Stimulated activated CD8-positive, alpha-beta memory T cell treated with anti-CD3 and anti-CD28 coated beads, Interleukin-7, amount 100 ng/mL, for 1 hour (primary cell): ENCODE measurements at places on chromosomes 4 and X.

GRCh38 chr4:16194214-16194613 lies 32.1 kb downstream of the TAPT1 start:
- DNase-seq, result no peak

GRCh38 chrX:81957900-81958545 lies 756.1 kb downstream of the SH3BGRL start:
- DNase-seq, result no peak

- no peak for DNase-seq
These were observed 2.9 kb downstream of the NOCT start for GRCh38 chr4:139018501-139018900.

DNA sequence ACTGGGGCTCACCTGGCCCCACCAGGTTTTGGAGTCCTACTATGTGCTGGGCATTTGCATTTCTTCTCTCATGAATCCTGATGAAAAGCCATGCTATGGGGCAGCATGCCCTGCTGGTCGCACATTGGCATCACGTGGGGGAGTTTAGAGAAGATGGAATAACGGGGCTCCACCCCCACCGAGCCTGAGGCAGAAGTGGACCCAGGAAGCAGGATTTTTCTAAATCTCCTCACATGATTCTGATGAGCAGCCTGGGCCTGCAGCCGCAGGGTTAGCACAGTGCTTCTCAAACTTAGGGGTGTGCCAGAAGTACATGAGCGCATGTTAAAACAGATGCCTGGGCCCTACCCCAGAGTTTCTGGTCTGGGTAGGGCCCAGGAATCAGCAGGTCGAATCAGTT lies 4.6 kb upstream of the SORCS2 start:
- DNase-seq, result no peak

DNA sequence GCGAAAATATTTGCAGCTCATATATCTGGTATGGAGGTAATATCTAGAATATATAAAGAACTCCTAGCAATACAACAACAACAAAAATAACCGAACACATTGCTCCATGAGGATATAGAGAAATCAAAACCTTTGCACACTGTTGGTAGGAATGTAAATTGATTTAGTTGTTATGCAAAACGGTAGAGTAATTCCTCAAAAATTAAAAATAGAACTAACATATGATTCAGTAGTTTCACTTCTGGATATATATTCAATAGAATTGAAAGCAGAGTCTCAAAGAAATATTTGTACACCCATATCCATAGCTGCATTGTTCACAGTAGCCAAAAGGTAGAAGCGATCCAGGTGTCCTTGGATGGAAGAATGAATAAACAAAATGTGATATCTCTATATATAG lies 203.0 kb upstream of the CNKSR2 start:
- no peak for DNase-seq

GRCh38 chrX:153921070-153921469 lies 5.0 kb downstream of the ARHGAP4 start:
- no peak for DNase-seq

DNA sequence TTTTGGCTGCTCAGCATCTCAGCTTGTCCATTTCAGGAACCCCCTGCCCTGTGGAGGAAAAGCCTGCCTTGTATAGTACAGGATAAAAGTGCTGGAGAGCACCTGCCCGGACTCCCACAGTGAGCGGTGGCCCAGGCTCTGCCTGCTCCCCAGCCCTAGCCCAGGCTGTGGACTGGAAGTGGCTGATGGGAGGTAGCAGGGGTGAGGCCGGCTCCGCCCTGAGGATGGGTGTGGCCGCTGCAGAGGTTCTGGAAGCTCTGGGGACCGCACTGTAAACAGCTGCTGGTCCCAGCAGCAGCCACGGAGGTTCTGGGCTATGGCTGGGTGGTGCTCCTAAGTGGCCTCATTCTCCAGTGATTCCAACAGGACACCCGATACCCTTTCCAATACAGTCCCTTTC lies 56.6 kb upstream of the HELT start:
- DNase-seq, result no peak

DNA sequence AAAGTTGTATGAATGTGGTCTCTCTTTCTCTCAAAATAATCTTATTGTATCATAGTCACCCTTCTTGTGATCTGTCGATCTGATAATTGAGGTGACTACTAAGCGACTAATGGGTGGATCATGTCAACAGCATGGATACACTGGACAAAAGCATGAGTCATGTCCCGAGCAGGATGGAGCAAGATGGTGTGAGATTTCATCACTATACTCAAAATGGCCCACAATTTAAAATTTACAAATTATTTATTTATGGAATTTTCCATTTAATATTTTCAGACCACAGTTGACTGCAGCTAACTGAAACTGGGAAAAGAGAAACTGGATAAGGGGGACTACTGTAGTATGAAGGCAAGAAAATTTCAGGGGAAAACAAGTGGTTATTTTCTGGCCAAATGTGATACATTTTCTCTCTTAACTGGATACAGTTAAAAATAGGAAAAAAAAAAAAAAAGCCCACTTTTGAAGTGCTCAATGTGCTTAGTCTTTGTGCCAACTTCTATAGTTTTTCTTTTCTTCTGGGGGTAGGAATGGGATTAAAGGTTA lies 25.3 kb downstream of the FAM241A start:
- no peak for DNase-seq

DNA sequence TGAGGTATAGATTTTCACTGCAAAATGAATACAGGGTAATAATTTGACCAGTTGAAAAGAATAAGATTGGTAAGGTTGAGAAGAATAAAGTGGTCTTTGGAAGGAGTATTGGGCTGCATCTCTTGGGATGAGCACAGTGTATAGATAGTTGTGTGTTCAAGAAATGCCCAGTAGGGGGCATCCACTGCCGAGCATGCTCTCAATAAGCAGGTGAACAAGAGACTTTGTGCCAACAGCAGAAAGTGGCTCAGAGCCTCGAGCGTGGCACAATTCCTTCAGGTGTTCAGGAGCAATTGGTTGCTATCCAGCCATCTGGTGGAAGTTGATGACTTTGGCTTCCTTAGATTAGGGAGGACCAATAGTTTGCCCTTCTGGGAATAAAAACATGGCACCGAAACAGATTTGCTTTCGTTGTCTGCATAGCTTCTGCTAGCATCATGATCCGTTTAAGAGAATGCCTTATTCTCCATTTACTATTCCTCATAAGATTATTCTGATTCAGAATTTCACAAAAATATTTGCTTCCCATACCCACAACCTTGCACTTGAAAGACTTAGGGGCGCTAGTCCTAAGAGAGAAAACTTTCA lies 258.1 kb upstream of the NEIL3 start:
- DNase-seq, result no peak

GRCh38 chr4:77177199-77177598 lies 20.2 kb downstream of the CCNG2 start:
- DNase-seq, result no peak
